ENCODE measurements at places on chromosomes 7 and 10.
A peak's percentile ranks its signal among the peaks of the same experiment; 100 is the strongest.

- no peak for DNase-seq
Observed at GRCh38 chr7:2613098-2613930, 18.5 kb upstream of the TTYH3 start.

DNA sequence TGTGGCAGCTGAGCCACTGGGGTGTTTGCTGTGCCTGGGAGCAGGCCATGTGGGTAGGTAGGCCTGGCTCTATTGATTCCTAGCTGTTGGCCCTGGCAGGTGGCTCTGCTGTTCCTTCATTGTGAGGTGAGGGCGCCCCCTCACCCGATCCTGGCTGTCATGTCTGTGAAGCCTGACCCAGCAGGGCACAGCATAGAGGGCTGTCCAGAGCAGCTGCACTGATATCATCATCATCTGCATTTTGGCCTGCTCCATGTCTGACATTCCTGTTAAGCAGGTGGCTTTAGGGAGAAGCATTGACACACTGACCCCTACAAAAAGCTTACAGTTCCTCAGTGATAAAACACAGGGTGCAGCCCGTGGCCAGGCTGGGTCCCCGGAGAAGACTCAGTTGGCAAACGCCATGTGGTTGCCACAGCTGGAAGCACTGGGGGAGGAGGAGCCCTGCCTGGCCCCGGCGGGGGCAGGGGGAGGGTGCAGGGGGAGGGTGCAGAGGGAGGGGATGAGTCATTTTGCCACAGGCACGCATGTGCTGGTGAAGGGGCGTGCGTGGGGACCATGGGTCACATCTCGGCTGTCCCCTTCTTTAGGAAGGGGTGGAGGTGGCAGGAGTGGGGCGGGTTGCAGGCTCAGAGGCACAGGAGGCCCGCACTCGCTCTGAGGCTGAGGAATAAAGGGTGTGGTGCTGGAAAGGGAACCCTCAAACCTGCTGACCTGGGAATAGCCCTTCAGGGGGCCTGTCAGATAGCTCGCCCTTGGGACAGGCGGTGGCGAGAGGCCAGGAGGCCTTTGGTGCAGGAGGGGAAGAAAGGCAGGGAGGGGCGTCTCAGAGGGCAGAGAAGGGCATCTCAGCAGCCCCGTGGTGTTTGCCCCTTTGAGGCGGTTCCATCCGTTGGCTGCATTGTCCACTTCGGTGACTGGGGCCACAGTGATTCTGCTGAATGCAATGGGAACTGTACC lies 31.6 kb downstream of the IKZF1 start:
- DNase-seq: peak; percentile 15

DNA sequence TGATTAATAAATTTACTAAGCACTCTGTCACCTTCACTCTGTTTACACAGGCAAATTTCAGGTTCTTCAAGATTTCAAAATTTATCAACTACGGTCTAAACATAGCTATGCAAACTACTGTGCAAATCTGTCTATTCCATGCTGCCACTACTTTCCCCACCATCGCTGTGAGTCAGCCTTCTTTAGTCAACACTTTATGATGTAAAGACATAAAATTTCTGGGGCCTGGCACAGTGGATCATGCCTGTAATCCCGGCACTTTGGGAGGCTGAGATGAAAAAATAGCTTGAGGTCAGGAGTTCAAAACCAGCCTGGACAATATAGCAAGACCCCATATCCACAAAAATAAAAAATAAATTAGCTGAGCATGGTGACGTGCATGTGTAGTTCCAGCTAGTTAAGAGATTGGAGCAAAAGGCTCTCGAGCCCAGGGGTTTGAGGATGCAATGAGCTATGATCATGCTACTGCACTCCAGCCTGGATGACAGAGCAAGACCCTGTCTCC lies 42.6 kb downstream of the CNOT4 start:
- DNase-seq: no peak

DNA sequence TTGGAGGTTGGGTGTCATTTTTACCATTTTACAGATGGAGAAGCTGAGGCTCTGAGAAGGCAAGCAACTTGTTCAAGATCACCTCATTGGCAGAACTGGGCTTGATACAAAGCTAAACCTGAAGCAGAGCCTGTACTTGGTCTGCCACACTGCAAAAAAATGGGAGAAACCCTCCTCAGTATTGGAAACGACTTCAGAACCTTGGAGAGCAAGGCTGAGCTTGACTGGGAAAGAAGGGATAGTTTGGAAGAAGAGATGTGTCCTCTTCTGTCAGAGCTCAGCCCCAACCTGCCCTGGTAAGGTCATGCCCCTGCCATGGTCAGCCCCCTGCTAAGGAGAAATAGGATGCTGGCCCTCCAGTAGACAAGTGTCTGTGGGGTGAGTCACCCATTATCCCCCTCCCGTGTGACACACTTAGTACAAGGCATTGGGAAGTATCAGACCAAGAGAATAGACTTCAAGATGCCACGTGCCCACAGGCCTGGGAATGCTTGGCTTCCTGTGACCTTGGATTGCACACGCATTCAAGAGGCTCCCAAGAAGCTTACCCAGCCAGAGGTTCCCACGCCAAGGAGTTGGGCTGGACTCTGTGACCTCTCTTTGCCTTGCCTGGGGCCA lies 56.2 kb upstream of the SMNDC1 start:
- DNase-seq: no peak

GRCh38 chr10:57968328-57969016 lies 299.2 kb downstream of the IPMK start:
- DNase-seq: no peak
